Stimulated activated CD4-positive, alpha-beta T cell treated with anti-CD3 and anti-CD28 coated beads, TNF-alpha, amount 100 ng/mL, for 48 hours (primary cell): ENCODE measurements at places on chromosomes 12 and 14.

GRCh38 chr14:99351166-99352007, 79.4 kb upstream of the BCL11B start:
- DNase-seq: no peak

- no peak for DNase-seq
Observed at GRCh38 chr14:105503296-105503640, 12.2 kb downstream of the TEDC1 start.

DNA sequence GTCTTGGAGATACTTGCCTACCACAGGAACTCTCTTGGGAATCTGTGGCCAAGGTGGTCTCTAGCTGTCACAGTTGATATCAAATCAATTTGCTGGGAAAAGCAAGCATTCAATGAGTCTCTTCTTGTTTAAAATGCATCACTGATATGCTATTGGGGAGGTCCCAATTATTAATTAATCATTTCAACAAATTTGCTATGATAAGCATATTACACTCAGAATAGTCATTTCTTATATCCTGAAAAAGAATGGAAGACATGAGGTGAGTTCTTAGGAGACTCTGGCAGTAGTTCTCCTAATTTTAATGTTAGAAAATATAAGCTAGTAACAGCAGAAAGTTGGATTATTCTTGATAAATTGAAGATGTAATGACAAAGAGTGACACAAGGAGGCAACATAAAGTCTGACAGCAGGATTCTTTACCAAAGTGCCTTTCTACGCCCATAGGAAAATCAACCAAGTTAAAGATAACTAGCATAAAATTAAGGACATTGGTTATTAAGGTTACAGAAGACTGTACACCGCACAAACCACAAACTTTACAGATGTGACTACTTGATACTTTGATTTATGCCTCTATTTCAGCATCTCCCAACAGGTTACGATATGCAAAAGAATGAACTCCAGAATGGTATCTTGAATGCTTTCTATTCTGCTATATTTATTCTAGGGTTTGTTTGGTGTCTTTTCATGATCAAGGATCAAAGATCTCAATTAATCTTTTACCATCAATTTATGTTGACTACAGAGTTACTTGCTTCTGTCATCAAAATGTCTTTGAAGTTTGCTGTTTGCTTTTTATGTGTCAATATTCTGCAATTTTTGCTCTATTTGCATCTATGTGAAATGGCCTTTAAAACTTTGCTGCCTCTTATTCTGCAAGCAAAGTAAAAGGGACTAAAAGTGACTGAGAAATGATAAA, 349.6 kb upstream of the CLEC14A start:
- no peak for DNase-seq

DNA sequence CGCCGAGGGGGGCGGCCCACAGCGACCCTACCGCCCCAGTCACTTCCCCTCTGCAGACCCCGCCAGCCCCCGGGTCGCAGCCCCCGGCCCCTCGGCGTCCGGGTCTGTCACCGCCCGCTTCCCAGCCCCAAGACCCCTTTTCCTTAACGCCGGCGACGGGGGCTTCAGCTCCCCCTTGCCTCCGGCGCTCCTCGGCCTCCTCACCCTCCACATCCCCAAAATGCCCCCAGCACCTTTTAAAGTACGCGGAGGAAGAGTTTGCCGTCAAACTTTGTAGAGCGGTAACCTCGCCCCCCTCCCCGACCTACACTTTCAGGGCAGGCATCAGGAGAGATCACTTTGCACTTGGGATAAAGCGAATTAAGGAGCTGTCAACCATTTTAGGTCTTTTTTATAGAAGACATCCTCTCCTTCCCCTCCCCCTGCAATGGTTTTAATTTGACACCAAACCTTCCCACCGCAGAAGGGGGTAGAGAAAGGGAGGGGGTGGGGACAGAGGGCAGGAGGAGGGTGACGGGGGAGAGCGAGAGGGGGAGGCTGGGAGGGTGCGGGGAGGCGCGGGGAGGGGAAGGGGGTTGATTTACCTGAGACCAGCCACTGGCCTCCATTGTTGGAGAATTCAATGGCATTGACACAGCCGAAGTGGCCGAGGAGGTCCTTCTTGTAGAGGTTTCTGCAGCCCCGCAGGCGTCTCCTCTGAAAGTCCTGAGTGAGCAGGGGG, 578 bp downstream of the DCAF5 start:
- peak; percentile 33 for DNase-seq

- no peak for DNase-seq
Observed at GRCh38 chr14:31935391-31935790, 141.7 kb upstream of the ARHGAP5 start.

DNA sequence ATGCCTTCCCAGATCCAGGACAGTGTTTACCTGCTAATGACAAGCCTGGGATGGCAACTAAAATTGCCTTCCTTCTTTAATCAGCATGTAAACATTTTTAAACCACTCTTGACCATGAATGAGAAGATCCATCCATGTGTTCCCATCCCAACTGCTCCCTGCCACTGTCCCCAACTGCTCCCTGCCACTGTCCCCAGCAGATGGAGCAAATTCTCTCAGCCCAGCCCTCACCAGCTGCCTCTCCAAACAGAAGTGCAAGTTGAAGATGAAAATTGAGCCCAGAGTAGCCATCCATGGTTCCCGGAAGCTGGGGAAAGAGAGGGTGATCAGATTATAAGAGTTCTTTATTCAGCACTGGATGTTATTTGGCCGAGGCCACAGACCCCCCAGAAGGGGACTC, 133.1 kb downstream of the SLC15A4 start:
- no peak for DNase-seq

GRCh38 chr12:12747278-12747677, 30.1 kb downstream of the CDKN1B start:
- DNase-seq: no peak

DNA sequence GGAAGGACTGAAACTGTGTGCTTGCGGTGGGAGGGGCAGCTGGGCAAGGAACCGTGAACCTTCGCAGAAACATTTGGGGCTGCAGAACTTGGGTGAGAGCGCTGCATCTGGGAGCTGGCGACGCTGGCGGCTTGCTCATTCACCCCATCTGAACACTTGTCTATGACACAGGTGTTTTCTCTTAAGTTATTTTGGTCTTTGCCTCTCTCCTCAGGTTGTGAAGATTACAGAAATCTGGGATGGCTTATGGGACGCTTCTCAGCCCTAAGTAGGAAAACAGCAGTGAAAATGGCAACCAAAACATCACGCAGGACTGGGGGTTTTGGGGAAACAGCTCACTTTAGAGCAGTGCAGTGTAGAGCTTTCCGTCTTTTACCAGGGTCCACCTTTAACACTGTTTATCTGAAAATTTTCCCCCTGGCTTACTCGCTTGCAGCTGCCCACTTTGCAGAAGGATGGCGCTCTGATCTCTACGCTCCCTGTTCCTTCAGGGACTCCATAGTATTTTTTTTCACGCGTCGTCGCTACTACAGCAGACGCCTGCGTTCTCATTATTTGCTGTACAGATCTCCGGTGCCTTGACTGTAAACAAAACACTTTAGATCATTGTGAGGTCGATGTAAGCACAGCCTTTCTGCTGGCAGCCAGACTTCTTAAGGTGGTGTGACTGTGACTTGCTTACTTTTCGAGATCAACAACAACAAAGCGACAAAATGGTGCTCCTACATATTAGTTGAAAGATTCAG, 2.7 kb upstream of the CDKN1B start:
- no peak for DNase-seq

GRCh38 chr12:131367983-131368667, 342.8 kb upstream of the SFSWAP start:
- DNase-seq: no peak

DNA sequence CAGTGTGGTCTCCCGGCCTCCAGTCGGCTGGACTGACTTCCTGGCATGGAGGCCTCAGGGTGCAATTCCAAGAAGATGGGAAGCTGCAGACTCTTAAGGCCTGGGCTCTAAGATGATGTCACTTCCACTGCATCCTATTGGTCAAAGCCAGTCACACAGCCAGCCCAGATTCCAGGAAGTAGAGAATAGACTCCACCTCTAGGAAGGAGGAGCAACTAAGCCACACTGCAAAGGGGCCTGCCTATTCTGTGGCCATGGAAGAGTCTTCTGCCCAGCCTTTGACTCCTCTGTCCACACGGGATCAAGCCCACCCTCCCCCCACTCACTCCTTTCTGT, 103.9 kb upstream of the RFLNA start:
- DNase-seq: no peak

DNA sequence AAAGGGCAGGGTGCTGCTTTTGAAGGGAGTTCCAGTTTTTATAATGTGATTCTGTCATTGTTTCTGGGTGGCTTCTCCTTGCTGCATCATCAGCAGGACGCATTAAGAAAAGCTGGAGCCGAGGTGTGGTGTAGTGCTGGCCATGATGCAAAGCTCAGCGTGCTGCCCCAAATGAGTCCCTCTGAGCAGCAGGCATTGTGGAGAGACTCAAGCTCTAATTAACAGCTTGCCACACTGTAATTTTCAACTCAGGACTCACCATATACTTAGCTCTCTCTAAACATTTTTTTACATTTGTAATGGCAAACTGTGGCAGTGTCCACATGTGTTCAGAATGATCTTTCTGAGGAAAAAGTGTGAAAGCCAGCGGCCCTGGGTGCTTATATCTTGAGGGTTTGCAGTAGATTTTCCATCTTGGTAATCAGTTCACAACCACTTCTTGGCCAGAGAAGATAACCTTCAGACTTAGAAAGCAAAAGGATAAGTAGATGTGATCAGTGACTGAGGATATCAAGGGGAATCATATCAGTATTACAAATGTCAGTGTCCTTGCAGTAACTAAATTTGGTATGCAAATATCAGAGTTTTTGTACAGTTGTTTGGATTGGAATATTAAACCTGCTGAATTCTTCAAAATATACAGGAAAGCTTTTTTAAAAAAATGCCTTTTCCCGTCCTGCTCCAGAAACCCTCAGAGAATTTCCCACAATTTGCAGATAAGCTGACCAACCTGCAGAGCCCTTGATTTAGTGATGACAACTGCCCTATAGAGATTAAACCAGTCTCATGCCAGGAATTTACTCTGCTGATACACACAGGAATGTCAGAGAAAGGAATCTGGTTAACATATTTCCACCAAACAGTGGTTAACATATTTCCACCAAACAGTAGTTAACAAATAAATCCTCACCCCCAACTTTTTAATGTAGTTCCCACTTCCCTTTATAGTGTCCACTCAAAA, 63.6 kb downstream of the DAAM1 start:
- DNase-seq: no peak

DNA sequence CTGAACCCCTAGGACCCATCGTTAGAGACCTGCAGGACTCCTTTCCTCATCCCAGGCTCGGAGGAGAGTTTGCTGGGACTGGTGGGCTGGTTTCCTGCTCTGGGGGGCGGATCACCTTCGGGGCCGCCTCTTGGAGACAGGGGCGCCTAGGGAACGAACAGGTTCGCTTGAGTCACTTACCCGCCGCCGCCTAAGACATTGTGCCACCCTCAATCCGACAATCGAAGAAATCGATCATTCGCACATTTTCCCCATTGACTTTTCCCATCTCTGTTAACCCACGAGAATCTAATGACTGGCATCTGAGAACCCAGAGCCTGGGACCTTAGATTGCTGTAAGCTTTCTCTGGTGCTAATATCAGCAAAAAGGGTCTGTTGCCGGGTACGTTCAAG, 322 bp downstream of the SLC39A9 start:
- no peak for DNase-seq

GRCh38 chr12:51888316-51889215, 663 bp downstream of the ANKRD33 start:
- DNase-seq: no peak

GRCh38 chr14:64637735-64638473, 66.3 kb upstream of the PLEKHG3 start:
- DNase-seq: no peak

GRCh38 chr12:123996581-123996980, 23.6 kb downstream of the ZNF664 start:
- no peak for DNase-seq

GRCh38 chr12:111099186-111099585, 178.8 kb upstream of the MYL2 start:
- no peak for DNase-seq

GRCh38 chr14:67400434-67400833, 11.5 kb downstream of the PLEK2 start:
- no peak for DNase-seq

DNA sequence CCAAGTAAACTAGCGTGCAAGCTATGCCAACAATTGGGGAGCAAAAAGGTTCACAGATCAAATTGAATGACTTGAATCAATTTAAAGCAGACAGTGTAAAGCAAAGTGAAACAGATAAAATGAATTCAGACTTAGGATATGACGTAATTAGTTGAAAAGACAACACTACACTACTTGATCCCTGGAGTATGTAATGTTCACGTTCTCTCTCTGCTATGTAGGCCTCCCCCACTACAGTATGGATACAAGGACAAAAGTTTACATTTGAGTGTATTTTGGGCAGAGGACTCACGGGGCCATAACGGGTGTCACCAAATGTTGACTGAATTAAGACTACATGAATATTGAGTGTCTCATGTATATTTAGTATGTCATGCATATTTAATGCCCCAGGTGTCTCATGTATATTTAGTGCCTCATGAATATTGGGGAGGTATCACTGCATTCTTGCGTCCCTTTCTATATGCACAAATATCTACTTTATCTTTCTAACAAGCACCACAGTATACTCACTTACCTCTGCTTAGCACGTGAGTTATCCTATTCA, 44.5 kb downstream of the RERGL start:
- no peak for DNase-seq

- DNase-seq: no peak
Observed at GRCh38 chr12:120650233-120650690, 9.8 kb downstream of the CABP1 start.

GRCh38 chr14:77508876-77509275, 10.3 kb upstream of the ISM2 start:
- no peak for DNase-seq

DNA sequence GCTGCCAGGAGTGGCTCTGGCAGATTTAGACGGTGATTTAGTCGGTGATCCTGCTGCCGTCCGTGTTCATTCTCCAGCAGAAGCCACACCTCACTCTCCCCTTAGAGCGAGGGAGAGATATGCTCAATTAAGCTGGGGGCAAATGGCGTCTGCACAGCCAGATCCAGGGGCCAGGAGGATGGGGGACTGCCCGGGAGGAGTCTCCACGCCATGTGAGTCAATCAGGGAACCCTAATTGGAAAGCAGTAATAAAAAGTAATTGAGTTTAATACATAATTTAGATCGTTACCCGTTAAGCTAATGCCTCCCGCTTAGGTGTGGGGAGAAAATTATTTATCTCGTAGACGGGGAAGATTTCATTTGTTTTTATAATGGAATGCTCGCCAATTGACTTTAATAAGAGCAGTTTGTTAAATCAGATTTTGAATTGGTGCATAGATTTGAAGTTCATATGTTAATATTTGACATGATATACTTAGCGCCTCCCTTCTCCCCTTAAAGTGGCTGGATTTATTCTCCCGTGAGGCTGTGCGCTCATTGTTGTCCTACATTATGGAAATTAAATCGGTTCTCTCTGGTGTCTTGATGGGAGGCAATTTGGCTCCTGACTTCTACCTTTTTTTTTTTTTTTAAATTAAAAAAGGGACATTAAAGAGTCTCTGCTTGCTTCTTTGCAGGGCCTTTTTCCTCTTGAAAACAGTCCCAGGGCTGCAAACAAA, 104.9 kb upstream of the C14orf180 start:
- no peak for DNase-seq

DNA sequence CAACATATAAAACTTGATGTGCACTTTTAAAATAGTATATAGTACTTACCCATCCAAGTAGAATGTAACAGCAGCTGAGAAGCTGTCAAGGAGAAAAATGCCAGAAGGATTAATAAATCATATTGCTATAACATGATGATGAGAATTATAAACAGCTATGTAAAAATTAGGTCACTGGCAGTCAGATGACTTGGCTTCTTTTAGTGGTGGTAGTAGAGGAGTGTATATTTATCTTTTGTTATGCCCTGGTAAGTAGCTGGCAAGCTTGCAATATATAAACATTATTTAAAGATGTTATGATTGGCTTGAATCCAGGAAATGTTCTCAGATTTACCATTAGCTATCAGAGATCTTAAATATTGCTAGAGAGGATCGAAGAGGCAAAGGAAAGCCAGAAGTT, 471.0 kb upstream of the MGAT4C start:
- DNase-seq: no peak
